A172 (cell line): ENCODE measurements at places on chromosomes 11 and 22. TPM values are rescaled to one million over a fixed set of nuclear protein-coding genes. Genes with fewer than 3 reads are reported as not detected.

The CARD10 gene
- total RNA-seq = 20.4 and 41.0 TPM in 2 replicates

The IFITM10 gene
- total RNA-seq = 2.9 and 3.0 TPM in 2 replicates

The PARVB gene
- 2.3 and 6.3 TPM in 2 replicates for total RNA-seq

The OPCML gene
- total RNA-seq = not detected in 2 replicates

The DBX1 gene
- not detected in 2 replicates for total RNA-seq

- no peak for DNase-seq
These were observed 390.6 kb upstream of the ANO3 start for GRCh38 chr11:25941353-25941752.

GRCh38 chr11:75298191-75298975 is 53.1 kb downstream of the ARRB1 start:
- DNase-seq = no peak

GRCh38 chr11:69335781-69336405 is 41.9 kb downstream of the MYEOV start:
- DNase-seq = peak; percentile 38

DNA sequence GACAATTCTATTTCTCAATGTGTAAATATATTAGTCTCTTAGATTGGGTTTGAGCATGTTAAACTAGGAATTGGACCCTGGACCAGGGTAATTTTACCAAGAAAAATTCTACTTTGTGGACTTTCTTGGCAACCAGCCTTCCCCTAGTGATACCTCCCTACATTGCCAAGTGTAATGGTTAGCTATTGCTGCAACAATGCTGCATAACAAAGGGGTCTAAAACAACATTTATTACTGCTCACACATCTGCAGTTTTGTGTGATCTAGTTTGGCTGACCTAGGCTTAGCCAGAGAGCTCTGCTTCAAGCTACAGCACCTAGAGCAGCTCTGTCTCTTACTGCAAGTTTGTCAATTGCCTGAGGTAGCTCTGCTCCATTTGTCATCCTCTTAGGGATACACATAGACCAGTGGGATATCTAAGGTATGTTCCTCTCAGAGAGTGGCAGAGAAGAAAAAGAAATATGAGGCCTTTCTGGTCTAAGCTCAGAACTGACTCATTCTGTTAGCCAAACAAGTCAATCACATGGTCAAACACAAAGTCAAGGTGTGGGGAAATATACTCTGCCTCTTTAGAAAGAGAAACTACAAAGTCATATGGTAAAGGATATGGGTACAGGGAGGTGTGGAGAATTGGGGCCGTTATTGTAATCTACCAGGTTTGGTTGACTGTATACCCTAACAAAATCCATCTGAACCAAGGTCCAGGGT is 2.0 kb upstream of the LAYN start:
- no peak for DNase-seq

- DNase-seq = no peak
These were observed 73.2 kb downstream of the CCDC81 start for GRCh38 chr11:86447763-86448480.

- DNase-seq = no peak
These were observed 408 bp downstream of the PPP2R5B start for GRCh38 chr11:64924910-64925284.
